ENCODE measurements at places on chromosomes 4 and X. TPM values are rescaled to one million over a fixed set of nuclear protein-coding genes. Genes with fewer than 3 reads are reported as not detected.

SMR3A gene
- not detected for polyA plus RNA-seq

GRCh38 chrX:10174810-10175209 is 18.0 kb downstream of the CLCN4 start:
- no peak for DNase-seq

DNA sequence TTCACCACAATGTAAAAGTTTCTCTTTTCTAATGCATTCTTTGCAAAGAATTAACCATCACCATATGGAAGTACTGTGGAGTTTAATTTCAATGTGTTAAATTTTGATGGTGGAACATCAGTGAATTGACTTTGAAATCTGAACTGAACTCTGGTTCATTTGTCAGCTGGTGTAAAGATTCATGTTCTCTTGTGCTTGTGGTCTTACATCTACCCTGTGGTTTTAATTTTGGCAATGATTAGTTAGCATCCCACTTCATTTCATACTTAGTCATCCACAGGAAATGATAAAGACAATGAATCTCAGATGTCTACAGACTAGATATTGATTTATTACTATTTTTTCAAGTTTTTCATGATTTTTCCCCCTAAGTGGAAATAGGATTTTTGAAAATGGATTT is 77.8 kb downstream of the GRID2 start:
- DNase-seq = no peak

GRCh38 chr4:34826660-34827059 is 1417.7 kb downstream of the ARAP2 start:
- no peak for DNase-seq

- DNase-seq = no peak
Measured at GRCh38 chr4:21083413-21083812, 383.2 kb downstream of the PACRGL start.

DNA sequence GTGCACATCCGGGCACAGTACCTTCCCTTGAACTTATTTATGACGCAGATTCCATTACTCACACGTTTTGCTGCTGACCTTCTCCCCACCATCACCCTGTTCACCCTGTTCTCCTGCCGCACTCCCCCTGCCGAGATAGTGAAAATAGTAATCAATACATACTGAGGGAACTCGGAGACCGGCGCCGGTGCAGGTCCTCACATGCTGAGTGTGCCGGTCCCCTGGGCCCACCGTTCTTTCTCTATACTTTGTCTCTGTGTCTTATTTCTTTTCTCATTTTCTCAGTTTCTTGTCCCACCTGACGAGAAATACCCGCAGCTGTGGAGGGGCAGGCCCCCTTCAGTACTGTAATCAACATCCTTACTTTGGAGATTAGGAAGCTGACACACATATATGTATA is 1337.1 kb upstream of the PABPC4L start:
- DNase-seq = no peak

LGI2 gene
- polyA plus RNA-seq = 33.9 TPM

ART3 gene
- polyA plus RNA-seq = 0.48 TPM

DNA sequence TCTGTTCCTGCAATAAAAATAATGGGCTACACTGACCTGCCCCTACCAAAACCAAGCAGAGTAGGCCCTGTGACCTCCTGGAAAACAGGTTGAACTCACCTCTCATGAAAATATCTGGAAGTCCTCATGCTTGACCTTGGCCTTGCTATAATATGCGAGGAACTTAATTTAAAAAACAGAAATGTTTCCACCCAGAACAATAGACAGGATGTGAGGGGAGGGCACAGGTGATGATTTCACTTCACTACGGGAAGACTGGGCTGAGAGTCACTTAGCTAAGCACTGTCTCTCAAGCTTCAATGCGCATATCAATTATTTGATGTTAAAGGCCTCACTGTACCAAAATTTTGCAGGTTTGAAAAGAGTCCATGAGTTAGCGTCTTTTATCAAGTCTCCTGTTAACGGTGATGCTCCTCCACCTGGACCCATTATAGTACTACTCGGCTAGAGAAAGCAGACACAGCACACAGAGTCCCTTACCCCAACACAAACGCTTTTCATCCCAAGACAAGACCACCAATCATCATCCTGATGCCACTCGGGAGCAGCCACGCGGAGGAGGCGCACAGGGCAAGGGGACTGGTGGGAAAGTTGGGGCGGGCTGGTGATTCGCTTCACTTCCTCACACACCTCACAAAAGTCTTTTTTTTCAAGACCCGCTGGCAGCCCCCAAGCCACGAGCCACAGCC is 25.9 kb downstream of the ZNF721 start:
- DNase-seq = peak; percentile 21

CRMP1 gene
- polyA plus RNA-seq = 51.0 TPM

DNA sequence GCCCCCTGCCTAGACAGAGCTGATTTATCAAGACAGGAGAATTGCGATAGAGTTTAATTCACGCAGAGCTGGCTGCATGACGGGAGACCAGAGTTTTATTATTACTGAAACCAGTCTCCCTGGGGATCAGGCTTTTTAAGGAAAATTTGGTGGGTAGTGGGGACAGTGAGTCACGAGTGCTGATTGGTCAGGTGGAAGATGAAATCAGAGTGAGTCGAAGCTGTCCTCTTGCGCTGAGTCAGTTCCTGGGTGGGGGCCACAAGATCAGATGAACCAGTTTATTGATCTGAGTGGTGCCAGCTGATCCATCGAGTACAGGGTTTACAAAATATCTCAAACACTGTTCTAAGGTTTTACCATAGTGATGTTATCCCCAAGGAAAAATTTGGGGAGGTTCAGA is 36.6 kb downstream of the MYOZ2 start:
- DNase-seq = no peak

NDST4 gene
- 0.66 TPM for polyA plus RNA-seq

DNA sequence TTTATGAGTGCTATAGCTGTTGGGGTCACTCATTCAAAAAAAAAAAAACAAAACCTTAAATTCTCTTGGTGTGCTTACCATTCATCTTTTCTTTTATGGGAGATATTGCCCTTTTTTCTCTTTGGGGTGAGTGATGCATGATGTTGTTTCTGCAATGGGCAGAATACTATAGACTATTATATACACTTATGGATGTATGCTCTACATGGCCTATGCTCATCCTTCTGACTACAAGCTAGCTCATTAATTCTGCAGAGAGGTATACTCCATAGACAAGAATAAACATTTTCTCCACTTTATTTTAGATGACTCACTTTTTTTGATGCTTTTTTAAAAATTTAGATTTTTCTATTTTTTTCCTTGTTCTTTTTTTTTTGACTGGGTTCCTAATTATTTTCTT is 160.3 kb upstream of the ANK2 start:
- no peak for DNase-seq

- peak; percentile 77 for DNase-seq
Measured at GRCh38 chr4:124111922-124112321, 600.6 kb downstream of the ANKRD50 start.

- no peak for DNase-seq
Measured at GRCh38 chr4:182067828-182068227, 175.4 kb upstream of the TENM3 start.

GRCh38 chr4:83780053-83780733 is 244.3 kb downstream of the GPAT3 start:
- no peak for DNase-seq

EDA2R gene
- polyA plus RNA-seq = 0.50 TPM

GRCh38 chr4:123073650-123074049 is 151.3 kb upstream of the NUDT6 start:
- DNase-seq = no peak

GRCh38 chr4:17336524-17336961 is 175.3 kb downstream of the QDPR start:
- DNase-seq = no peak

EMCN gene
- polyA plus RNA-seq = 110 TPM

Data from renal cortex interstitium (tissue), 15 donors.